Right lung (tissue), 10 donors: ENCODE measurements at places on chromosomes 6 and 20.

DNA sequence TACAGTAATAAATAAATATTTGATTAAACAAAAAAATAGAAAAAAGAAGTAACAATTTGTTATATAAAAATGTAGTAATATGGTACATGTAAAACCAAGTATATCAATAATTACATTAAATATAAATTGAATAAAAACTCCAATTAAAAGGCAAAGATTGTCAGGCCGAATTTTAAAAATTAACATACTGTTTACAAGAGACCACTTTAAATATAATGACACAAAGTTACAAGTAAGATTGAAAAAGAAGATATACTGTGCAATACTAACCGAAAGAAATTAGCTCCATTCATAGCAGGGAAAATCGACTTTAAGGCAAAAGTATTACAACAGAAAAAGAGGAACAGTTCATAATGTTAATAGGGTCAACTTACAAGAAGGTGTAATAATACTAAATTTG is 571.5 kb upstream of the ARID1B start:
- no peak for DNase-seq

DNA sequence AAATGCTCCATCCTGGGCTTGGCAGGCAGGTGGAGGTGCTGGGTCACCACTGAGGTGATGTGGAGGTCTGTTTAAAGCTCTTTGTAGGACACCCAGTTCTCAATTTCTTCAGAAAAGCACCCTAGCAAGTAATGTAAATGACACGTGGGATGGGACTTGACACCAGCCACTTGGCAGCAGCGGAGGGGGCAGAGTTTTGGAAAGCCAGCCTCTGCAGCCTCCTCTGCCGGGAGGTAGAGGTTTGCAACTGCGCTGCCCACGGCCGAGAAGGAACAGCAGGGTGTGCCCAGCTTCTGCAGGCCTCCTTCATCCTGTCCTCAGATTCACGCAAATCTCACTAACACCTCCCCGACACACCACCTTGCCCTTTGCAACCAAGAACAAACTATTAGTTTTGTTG is 77.3 kb downstream of the RAMACL start:
- no peak for DNase-seq

- no peak for DNase-seq
These were observed 109.5 kb upstream of the RAB32 start for GRCh38 chr6:146433881-146434731.

DNA sequence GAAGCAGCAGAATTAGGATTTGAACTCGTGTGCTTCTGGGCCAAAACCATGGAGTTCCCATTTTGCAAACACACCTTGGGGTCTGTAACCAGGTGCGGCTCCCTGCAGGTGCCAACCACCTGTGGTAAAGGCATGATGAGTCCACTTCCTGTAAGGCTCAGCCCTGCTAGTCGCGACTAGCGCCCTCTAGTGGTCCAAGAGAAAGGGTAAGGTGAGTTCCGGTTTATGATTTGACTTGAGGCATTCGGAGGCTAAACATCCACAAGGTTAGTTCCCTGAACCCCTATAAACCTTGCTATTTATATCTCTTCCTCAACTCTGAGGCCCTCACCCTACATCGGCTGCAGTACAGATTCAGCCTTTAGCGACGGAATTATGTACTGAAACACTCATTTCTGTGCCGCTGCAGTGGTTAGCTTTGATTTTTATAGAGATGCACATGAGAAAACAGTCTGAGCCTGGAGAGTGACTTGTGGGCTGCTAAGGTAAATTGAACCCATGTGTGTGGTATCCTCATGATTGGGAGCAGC is 173.4 kb downstream of the PLCB1 start:
- no peak for DNase-seq

DNA sequence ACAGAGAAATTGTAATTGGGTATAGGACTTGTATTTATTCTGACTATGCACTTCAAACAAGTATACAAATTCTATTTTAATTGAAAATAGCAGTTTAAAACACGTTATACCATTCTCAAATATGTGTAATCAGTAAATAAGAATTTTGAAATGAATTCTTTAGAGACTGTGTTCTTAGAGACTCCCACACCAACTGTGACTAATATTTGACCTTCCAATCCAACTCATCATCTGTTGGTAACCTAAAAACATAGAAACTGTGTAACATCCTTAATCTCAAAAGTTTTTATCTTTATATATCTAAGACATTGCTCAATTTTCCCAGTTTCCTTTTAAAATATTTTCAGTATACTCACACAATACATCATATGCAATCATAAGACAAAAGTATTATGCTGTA is 83.9 kb downstream of the KHDRBS2 start:
- no peak for DNase-seq

- DNase-seq: no peak
These were observed 3.6 kb upstream of the HS3ST5 start for GRCh38 chr6:114346451-114346850.

DNA sequence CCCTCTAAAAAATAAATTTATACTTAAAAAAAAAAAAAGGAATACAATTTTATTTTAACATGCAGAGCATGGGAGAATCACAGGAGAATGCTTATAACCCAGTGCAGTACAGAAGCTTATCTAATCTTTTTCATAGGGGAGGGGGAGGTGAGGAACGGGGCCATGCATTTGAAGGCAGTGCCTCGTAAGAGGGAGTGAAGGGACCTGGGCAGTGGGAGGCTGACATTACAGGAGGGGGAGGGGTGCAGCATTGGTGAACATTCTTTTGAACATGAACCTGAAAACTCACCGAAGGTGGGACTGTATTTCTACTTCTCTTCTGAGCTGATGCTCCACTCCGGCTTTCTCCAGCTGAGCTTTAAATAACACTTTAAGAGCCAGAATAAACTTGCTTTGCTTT is 9.3 kb downstream of the AURKA start:
- DNase-seq: no peak

- DNase-seq: no peak
These were observed 283.4 kb upstream of the TBX18 start for GRCh38 chr6:85047818-85048217.

DNA sequence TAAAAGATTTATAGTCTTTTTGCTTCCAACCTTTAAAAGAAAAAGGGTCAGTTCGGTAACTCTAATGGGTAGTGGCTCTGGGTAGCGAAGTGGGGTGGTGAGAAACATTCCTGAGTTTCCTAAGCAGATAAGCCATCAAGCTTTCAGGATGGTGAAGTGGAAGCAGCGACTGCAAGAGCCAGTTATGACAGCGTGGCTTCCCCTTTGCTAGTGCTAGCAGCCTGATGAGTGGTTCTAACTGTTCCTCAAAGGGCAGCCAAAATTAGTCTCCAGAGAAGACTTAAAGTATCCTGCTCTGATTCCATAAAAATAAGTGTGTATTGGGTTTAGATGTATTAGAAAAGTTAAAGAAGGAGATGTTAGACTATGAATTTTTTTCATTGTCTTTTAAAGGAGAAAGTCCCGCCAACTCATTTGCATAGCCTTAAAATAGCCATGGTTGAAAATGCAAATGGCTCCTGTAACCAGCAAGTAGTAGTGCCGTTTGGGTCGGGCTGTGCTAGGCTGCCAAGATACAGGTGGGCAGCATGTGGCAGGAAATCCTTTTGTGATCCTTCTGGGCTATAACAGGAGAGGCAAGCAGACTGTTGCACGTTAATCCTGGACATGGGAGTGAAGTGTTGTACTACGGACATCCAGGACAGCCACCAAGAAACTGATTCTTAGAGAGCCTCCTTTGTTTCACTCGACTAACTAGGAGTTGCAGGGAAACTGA is 18.0 kb downstream of the ELOVL2 start:
- DNase-seq: no peak

DNA sequence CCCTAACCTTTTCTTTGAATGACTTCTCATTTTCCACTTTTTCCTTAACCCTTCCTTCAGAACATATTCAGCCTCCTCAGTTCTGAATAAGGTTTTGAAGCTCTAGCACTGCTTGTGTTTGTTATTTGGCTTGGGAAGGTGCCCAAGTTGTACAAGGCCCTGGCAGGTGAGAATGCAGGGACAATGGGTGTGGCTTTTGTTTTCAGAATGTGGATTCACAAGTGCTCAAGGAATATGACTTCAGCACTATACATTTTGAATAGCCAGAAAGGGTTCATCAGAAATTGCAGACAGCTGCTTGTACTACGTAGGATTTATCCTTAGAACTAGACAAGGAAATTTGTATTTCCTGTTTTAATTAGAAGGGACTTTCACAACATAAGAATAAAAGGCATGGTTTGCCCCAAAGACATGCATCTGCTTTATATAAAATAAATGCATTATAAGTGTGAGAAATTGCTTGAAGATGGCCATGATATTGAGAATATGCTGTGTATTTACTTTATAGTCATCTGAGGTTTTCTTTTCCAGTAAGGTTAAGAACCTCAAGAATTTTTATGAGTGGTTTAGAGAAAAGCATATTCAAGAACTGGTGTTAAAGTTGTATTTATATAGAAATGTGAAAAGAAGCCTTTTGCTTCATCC is 29.3 kb upstream of the PRDM1 start:
- no peak for DNase-seq

DNA sequence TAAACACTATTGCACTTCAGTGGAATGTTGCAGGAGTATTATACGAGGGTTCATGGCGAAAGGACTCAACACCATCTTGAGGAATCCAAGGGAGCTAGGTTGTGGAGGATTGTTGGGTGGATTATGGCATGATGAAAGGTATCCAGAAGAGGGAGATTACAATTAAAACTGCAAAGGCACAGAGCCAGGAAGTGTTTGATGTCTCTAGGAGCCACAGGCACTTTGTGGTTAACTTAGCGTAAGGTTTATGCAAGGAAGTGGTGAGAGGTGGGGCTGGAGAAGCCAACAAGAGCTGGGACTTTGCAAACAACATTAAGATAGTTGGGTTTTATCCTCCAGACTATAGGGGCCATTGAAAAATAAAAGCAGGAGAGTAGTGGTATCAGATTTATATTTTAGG is 86.6 kb upstream of the TPD52L1 start:
- no peak for DNase-seq

DNA sequence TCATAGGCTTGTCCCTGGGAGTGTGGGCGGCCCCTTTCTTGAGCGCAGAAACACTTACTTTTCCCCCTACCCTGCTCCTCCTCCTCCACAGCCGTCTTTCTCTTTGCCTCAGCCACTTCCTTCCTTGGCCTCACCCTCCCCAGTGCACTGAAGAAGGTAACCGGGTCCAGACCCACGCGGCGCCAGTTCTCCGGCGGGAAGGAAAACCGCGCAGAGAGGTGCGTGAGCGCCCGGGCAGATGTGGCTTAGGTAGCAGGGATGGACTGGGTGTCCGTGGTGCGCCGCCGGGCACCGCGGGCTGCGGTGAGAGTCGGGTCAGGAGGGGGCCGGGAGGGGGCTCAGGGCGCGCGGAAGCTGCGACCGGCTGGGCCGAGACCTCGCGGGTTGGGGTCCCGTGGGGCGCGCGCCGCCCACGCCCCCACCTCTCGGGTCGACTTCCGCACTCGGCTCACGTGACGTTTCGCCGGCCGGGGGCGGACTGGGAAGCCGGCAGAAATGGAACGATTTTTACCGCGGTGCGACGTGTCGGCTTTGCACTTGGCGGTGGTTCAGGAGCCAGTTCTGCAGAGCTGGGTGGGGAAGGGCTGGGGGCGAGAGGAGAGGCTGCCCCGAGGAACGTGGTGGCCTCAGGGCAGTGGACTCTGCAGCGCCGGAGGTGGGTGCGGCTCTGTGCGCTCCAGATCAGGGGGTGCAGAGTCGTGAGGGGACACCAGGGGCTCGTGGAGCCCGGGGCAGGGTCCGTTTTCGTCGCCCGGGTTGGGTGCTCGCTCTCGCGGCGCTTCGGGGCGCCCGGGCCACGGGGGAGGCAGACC is at the start of gene ABRACL:
TSS of gene ABRACL (plus strand) at position 88 of the 812 bp plus-strand sequence. CDS start 5,416 bp downstream, outside the sequence.
- DNase-seq: peak; percentile 48

DNA sequence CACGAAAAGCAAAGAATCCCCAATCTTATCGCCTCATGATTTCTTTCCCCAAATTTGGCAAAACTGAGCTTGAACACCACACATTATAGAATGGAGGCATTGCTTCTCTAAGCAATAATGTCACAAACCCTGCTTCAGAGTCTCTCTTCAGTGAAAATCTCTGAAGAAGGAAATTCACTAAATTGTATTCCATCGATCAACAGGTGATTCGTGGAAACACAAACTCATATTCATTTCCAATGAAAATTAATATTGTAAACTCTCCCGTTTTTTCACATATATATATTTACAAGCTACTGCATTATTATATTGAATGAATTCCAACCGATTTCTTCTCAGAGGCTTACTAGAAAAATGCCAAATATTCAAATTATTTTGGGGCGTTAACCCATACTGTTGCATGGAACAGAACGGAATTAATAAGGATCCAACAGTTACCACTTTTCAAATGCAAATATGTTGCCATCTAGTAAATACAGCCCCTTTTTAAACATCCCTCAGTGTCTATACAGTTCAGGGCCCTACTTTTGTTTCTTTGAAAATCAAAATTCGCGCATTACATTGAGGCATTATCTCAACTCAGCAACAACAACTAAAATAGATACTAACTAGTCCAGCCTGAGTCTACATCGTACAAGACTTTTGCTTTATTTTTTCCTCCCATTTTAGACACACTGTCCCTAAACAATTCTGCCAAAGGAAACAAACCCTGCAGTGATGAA is 1.3 kb downstream of the KIF13A start:
- DNase-seq: no peak

- no peak for DNase-seq
These were observed 1294.9 kb upstream of the CITED2 start for GRCh38 chr6:140669321-140669720.

DNA sequence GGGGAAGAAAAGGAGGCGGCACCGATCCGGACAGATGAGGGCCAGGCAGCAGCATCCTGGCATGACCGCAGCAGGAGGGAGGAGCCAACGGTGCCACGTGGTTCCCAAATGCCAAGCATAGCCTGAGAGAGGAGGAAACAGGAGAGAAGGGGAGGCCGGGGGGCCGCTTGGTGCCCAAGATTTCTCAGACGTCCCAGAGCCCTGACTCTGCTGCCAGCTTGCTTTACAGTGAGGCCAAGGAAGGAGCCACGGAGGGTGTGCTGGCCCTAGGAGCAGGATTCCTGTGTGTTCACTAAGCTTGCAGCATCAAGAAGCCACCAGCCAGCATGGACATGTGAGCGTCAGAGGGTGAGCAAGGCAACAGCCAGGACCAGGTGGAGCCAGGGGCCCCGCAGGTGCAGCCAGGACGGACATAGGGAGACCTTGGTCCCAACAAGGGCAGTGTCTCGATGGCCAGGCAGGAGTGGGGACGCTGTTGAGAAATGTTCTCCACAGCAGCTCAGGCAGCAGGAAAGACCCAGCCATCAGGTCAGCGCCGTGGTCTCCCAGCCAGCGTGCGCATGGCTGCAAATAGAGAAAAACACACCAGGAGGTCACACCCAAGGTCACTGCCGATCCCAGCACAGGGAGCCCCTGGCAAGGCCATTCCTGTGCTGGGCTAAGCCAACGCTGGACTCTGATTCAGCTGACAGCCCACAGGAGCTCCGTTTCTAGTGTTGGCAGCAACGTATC is 143.7 kb downstream of the DLL1 start:
- no peak for DNase-seq
